Stimulated activated CD4-positive, alpha-beta T cell treated with anti-CD3 and anti-CD28 coated beads, Interleukin-4, amount 100 ng/mL, for 24 hours (primary cell): ENCODE measurements at places on chromosomes 13 and 19.

GRCh38 chr13:100755891-100756290 lies 81.3 kb upstream of the TMTC4 start:
- DNase-seq: no peak

DNA sequence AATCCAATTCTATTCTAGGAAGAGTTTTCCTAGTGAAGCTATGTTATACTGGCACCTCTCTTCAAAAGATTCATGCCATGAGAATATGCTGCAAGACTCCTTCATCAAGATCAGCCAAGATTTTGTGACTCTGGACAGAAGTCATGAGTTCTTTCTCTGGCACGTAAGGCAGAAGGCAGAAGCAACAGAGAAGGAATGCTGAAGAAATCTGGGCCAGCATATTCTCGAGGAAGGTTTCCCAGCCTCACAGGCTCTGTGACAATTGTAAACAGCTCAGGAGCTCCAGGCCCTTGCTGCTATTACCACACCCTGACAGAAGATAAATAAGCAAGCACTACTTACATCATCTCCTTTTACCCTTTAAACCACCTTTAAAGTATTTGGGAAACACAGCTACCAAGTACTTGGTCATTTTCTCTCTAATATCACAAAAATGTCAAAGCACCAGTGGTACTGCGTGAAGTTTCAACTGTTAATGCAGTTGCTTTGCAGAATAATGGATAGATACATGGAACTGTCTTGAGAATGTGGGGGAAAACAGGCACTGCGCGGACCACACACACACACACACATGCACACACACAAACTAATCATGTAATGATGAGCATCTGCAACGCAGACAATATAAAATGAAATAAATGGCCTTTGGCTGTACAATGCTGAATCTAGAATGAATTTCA lies 55.4 kb downstream of the INTS6 start:
- no peak for DNase-seq

DNA sequence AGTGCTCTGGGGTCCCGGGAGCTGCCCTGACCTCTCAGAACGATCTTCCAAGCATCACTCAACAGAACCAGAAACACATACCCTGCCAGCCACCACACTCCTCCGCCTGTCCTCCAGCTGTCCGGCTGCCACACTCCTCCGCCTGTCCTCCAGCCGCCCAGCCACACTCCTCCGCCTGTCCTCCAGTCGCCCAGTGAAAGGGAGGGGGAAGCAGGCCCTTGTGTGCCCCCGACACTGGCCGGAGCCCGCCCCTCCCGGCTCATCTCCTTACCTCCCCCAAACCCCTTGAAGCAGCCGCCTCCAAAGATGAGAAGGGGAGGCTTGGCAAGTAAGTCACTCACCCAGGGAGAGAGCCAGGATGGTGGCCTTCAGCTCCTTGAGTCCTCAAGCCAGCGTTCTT lies 40.2 kb downstream of the STK24 start:
- DNase-seq: no peak

DNA sequence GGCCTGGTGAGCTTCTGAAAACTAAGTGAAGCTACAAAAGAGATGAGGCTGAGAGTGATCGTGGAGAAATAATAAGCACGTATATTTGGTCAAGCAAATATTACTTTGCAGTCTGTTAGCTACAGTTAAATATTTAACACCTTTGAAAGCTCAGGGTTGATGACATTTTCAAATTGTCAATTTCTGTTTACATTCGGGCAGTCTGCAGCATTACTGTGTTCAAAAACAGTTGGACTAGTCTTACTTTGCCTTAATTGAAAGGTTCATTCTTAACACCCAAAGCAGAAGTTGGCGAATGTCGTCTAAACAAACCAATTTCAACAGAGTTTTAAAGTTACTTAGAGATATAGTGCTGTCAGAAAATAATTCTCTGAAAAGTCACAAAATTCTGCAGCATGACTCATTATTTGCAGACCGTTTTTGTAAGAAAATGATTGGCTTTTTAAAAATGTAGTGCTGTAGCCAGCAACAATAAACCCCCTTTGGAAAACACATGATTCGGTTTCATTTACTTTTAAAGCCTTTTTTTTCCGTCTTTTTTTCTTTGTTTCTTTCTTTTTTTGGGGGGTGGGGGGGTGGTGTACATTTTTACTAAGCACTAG lies 549.0 kb downstream of the GPC6 start:
- no peak for DNase-seq

DNA sequence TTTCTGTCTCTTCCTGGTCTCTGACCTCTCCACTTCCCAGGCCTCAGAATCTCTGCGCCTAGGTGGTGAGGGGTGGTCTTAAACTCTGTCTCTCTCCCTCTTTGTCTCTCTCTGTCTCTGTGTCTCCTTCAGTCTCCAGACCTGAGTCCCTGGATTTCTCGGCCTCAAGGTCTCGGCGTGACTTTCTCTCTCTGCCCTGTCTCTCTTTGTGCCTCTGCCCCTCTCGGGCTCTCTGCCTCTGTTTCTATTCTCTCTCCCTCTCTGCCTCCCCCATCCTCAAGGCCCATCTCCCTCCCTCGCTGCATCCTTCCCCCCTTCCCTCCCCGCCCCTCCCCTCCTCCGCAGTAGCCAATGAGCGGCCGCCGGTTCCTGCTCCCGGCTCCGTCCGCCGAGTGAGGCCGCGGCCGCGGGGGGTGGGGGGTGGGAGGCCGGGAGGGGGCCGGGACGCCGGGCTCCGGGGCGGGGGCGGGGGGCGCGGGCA lies at the start of gene CACNG7:
Gene CACNG7 (plus strand): TSS at position 344 of the 481 bp plus-strand sequence. CDS start 3,554 bp downstream, outside the sequence.
- DNase-seq: no peak

GRCh38 chr19:4374498-4375163 lies 25.7 kb downstream of the SH3GL1 start:
- no peak for DNase-seq

GRCh38 chr13:85666356-85666755 lies 132.9 kb downstream of the SLITRK6 start:
- DNase-seq: no peak

DNA sequence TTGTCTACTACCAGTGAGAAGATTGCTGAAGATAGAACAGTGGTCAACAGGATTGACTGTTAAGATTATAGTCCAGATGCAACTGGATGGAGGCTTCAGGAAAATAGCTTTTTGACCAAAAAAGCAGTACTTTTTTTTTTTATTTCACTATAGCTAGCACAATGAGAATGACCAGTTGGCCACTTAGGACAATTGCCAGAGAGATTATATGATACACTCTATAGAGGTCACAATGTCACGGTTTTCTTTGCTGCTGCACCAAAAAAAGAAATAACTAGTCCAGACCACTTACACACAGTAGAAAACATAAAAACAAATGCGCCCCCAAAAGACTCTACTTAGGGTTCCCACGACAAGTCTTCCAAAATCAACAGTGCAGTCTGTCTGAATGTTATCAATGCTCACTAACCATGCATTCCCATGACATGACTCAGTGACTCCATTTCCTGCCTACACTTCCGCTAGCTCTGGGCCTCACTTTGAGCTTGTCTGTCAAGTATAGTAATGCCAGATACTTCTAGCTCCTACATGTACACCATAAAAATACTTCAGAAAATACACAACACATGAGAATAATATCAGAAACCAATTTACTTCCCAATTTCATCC lies 209.1 kb upstream of the STARD13 start:
- DNase-seq: no peak

DNA sequence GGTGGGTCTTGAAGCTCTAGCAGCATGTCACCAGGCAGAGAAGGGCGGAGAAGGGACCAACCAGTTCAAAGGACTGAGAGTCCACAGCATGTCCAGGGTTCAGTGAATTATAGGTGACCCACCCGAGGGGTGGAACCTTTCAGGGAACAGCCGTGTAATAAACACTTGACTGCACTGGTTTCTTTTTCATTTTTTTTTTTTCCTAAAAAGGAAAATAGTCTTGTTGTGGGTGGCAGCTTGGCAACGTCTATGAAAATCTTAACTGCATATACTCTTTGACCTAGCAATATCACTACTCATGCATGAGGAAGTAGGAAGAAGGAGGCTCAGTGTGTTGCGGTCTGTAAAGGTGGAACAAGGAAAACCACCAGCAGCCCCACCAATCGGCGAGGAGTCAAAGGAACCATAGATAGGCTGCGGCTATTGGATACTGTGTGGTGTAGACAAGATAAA lies 13.0 kb upstream of the MYH14 start:
- DNase-seq: no peak

DNA sequence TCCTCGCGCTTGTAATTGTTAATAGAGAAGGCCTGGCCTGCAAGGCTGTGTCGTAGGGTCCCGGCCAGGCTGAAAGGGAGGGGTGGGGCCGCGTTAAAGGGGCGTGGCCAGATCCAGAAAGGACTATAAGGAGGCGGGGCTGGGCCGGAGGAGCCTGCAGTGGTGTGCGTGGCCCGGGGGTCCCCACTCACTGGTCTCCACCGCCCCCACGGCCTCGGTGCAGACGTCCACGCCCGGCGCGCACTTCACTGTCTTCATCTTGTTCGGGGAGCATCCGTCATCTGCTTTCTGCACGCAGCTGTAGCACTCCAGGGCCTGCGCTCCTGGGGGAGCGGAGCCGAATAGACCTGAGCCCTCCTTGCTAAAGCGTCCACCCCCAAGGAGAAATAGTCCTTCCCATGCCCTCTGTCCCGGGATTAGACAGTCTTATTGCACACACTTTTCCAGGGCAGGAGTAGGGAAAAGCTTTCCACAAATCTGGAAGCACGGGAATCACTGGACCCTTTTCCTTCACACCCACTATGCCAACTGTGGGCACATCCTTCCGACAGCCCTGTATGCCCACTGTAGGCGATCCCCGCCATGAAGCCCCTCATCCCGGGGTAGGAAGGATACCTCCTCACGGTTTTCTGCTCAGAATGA lies 1.2 kb downstream of the LYPD3 start:
- DNase-seq: peak; percentile 72

DNA sequence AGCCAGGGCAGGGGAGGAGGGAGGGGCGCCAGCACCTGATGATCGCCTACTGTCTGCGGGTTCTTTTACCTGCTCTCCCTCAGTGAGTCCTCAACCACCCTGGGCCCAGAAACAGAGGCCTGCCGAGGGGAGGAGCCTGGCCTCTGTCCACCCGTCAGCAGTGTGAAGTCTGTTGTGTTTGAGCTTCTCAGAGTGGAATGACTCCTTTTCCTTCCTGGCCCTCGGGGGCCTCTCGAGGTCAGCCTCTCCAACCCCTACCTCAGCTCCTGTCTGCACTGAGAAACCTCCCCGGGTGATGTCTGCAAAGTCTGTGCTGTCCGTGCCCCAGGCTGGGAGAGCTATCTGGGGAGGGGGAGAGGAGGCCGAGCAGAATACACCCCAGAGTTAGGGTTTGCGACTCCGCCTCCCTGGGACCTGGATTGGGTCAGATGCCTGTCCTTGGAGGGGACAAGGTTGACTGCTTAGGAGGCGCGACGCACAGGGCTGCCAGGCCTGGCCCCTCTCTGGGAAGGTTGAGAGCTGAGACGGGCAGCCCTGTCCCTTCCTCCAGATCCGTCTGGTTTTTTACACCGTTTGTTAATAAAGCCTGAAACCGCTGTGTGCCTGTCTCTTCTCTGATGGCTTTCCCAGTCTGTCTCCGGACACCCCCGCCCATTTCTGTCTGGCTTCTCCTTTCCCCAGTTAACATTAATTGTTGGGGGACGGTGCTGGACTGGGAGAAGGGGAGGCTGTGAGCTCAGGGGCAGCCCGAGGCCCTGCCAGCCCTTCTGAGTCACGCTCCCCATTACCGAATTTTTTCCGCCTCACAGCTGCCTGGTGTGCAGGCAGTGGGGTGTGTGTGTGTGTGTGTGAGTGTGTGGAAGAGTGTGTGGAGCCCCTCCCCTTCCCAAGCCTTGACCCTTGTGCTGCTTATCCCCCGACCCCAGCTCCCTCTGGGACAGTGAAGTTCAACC lies 989 bp upstream of the SSC5D start:
- DNase-seq: peak; percentile 65

DNA sequence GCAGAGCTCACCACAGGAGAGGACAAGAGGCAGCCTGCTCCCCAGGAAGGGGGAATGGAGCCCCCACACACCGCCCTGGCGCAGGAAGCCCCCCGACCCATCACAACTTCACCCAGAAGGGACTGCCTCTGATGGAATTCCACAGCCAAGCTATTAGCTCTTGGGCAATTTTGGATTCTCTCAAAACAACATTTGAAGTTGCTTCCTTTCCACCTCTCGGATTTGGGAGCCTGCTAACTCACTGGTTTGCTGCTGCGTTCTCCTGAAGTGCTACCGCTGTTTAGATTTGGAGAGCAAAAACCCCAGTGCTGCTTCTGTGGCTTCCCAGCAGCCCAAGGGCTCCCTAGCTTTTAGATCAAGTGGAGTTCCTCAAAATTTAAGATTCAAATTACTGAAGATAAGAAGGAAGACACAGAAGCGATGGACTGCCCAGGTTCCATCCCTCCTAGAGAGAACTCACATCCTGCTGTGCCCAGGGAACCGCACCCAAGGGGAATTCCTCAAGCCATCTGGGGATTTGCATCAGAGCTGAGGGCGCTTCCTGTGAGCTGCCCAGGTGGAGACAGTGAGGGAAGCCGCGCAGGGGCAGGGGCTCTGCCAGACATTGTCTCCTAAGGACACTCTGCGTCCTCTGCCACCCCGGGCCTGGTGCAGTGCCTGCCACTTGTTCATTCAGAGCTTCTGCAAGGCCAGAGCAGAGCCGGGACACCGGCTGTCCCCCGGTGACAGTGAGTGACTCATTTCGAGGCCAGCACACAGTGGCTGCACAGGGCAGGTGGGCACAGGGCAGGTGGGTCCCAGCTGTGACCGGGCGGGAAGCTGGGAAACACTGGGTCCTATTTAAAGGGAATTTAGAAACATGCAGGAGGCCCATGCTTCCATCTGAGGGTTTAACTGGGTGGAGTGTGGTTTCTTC lies 45.5 kb downstream of the COL4A1 start:
- DNase-seq: no peak

DNA sequence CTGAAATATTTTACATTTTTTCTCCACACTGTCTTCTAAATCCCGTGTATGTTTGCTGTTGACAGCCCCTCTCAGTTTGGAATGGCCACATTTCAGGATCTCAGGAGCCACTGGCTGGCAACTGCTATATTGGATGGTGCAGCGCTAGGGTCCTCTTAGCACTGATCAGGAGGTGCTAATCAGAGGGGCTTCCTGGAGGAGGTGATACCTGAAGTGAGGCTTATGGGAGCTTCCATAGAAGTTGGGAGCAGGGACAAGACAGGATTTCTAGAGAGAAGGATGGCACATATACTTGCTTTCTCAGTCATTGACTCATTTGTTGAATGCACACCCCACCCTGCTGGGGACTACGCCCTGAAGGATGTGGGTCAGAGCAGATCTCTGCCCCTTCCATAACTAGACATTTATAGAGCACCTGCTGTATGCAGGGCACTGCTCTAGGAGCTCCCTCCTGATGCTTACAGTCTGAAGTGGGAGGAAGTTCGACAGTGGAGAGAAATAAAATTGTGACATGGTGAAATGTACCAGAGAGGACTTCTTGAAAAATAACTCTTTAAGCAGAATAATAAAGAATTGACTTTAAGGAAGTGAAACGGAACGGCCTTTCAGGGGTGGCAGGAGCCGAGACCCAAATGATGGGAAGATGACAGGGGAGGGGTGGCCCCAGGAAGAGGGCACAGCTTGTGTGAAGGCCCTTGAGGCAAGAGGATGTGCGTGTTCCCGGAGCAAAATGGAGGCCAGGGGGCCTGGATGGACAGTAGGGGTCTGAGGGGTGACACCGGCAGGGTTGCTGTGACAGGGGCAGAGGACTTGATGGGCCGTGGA lies 13.1 kb downstream of the AP2A1 start:
- DNase-seq: no peak

- no peak for DNase-seq
Observed at GRCh38 chr19:21432590-21432989, 35.7 kb downstream of the ZNF493 start.

GRCh38 chr13:91805605-91806004 lies 407.2 kb downstream of the GPC5 start:
- DNase-seq: no peak
